ENCODE measurements at places on chromosomes 2 and 18.

- peak; percentile 70 for DNase-seq
Measured at GRCh38 chr18:55322178-55322735, 265.7 kb downstream of the TCF4 start.

GRCh38 chr2:19673213-19673791, 228.5 kb downstream of the TTC32 start:
- no peak for DNase-seq

DNA sequence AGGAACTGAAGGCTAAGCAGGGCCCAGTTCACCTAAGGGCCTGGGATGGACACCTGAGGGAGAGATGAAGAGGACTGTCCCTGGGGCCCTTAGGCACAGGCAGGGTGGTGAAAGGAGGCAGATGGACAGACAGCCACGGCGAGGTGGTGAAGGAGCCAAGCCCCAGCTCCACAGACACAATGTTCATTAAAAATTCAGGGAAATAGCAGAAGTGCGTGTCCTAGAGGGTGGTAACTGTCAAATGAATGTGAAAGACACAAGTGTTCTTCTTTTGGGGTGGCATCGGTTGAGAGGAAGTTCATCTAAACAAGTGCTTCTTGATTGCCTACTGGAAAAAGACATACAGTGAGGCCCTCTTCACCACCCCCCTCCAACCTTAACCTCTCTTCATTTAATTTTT, 76.2 kb upstream of the SIX2 start:
- no peak for DNase-seq

DNA sequence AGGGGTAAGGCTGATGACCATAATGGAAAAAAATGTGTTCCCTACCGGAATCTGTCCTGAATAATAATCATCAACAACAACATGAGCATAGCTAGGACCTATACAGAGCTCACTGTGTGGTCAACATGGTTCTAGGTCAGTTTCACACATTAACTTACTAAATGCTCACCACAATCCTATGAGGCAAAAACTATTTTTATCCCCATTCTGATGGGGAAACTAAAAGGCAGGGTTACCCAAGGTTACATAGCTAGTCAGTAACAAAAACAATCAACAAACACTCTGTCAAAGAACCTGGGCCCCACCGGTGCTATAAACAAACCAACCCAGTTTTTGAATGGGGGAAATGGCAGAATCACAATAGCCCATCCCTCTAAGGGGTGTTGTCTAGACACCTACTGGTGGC, 40.1 kb downstream of the AOX1 start:
- DNase-seq = no peak

GRCh38 chr18:40957533-40958070, 997.4 kb upstream of the PIK3C3 start:
- DNase-seq = no peak

- no peak for DNase-seq
Measured at GRCh38 chr2:232623768-232624765, 9.3 kb upstream of the EFHD1 start.

DNA sequence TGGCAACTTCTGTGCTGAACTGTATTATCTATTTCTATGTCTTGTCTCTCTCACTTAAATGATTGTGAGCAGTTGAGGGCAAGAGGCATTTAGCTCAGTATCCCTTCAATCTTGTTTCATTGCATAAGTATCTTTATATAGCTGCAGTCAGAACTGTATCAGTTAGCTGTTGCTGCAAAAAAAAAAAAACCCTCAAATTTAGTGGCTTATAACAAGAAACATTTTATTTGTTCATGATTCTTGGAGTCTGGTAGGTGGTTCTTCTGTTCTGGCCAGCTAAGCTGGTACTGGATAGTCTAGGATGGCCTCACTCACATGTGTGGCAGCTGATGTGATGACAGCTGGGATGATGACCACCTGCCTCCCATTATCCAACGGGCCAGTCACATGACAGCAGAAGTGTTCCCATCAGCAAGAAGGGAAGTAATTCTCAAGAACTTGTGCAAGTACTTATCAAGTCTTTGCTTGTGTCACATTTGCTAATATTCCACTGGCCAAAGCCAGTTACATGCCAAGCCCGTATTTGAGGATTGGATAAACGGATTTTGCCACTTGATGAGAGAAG, 67.8 kb downstream of the SLC4A3 start:
- DNase-seq = no peak

DNA sequence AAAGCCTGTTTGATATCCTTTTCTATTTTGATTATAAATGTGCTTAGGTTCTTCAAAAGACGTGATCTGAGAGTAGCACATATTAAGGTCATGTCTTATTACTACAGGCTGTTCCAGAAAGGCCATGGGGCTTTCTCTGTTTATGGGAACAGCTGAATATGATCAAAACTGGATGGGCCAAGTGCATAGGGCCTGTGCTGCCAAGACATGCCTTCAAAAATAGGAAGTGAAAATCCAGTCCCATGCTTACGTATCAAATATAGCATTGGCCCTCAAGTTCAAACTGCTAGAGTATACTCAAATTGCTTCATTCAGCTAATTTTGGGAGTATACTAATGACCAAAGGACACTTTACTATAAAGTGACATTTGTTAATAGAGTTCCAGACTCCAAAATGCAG, 24.1 kb downstream of the SLC25A52 start:
- DNase-seq = no peak

DNA sequence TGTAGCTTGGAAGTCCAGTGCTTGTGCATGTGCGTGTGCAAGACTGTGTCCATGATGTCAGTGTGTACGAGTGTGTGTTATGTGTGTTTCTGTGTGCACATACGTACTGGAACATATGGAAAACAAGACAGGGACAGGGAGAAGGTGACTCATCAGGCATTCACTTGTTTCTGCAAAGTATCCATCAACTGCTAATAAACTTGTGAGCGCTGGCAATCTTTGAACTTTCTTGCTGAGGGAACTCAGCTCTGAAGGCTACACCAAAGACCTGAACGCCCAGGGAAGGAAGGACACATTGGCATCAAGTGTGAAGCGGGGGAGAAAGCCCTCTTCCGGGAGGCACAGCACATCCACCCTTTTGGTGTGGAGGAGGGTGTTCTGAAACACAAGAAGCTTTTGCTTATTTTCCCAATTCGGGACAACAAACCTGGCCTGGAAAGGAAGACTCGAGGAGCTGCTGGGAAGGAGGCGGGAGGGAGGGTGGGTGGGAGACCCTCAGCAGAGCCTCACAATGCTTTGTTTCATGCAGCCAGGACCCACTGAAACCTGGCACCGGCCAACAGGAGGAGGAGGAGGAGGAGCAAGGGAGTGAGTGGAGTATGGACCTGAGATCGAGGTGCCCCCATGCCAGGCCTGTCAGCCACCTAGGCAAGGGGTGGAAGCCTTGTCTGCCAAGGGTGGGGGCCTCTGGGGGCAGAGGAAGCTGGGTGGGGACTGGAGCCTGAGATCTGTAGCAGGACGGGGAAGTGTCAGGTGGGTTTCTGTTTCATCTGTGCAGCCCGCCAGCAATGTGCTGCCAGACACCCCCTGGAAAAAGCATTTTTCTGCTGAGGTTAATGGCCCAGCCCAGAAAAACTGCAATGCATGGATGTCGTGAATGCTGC, 26.8 kb downstream of the SMAD7 start:
- no peak for DNase-seq

DNA sequence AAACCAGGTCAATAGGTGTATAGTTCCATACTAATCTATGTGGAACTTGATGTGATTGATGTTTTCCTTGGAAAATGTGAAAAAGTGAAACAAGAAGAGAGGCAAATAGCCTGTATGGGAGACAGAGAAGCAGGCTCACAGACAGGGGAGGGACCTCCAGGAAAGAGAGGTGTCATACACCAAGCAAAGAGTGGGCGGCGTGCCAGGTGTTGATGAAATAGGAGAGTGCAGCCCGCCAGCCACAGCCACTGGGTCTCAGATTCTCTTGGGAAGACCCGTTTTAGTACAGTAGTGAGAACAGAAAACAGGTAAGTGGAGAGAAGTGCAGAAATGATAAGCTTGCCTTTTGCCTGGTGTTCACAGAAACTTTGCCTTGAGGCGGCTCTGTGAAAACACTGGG, 301.9 kb downstream of the ZNF407 start:
- DNase-seq = no peak

DNA sequence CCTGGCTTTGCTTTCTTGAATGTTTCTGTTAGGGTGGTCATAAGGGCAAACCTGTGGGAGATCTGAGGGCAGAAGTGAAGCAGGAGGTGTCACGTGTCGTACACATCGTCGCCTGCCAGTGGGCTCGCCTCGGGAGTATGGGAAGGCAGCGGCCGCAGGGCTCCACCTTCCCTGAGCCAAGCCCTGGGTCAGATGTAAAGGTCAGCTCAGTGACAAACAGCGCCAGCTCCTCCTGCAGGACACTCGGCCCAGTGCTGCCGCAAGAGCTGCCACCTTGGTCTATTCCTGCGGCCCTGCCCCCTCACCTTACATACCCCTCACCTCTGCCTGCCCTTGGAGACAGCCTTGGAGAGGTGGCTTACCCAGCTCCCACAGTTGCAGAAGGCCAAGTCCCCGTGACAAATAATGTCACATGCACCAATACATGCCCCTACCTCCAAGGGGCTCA, 64.2 kb downstream of the PSMG2 start:
- DNase-seq = no peak

DNA sequence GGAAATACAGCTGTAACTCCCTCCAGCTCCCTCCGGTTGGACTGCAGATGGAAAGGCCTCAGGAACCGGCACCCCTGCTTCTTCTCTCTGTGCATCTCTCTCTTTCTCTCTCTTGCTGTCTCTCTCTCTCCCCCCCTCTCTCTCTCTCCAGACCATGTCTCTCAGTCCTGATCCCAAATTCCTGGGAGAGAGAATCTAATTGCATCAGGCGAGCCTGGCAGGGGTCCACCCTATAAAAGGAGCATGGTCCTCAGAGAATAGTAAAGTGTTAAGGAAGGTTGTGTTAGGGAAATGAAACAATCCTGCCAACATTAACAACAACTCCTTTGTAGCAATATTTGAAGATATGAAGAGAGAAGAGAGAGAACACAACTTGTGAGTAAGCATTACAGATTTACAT, 36.7 kb downstream of the VIT start:
- DNase-seq = no peak

DNA sequence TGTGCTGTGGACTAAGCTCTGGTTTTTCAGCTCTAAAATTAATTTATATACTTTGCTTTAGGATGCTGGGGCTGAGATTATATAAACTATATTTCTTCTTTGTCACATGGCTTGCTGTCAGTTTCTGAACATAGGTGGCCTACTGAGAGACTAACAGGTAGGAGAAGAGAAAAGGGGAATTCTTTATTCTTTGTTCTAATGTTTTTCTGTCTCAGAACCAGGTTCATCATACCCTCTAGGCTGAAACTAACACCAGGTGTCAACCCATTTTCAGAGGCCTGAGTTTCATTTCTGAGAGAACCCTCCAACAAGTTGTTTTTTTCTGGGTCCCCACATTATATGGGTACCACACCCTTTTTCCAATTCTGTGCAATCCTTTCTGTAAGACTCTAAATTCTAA, 843.6 kb downstream of the TRIB2 start:
- DNase-seq = no peak

GRCh38 chr2:62663411-62663810, 42.1 kb upstream of the EHBP1 start:
- no peak for DNase-seq

- no peak for DNase-seq
Measured at GRCh38 chr2:28193630-28194403, 198.8 kb upstream of the FOSL2 start.

GRCh38 chr18:3402982-3403451, 47.0 kb upstream of the TGIF1 start:
- DNase-seq = no peak

DNA sequence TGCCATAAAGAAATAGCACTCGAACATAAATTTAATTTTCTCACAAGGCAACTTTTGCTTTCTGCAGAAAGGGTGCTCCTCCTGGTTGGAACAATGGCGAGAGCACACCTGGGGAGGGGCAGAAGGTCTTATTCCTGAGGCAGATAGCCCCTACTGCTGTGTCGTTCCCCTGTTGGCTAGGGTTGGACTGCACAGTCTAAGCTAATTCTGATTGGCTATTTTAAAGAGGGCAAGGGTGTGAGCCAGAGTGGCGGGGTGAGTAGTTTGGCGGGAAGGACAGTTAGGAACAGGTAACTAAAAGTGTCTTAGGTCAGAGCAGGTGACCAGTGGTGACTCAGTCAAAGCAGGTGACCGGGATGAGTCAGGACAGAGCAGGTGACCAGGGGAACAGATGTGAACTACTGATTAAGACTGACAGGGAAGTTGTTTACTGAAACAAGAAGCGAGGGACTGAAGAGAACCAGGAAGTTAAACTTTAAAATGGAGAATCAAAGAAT, 49.7 kb upstream of the AGAP1 start:
- no peak for DNase-seq

All from NCI-H2227 treated with DMSO at 0.1 percent for 48 hours (cell line).